Pancreas (tissue), 10 donors: ENCODE measurements at places on chromosomes 11 and 22. TPM values are rescaled to one million over a fixed set of nuclear protein-coding genes. Genes with fewer than 3 reads are reported as not detected.
A peak's percentile ranks its signal among the peaks of the same experiment; 100 is the strongest.

DNA sequence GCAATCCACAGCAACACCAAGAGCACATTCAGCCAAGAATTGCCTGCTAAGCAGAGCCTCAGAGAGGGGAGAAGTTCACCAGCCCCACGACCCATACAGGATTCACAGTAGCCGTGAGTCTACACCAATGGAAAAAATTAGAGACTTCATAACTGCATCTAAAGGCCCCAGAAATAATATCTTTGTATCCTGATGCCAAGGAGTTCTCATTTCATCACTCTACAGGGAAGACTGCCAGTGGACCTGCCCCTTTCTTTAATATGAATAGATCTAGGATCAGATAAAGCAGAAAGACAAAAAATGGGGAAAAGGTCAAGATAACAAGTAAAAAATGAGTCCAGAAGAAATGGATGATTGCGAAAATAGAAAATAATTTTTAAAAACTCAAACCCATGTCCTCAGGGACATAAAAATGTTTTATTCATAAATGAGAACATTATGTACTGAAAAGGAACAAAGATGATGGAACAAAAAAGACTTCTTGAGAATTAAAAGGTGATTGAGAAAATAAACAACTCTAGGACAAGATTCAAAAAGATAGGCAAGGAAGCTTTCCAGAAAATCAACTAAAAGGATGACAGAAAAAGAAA, 9.5 kb downstream of the APOL3 start:
- no peak for DNase-seq

THY1 gene
- polyA plus RNA-seq: 4.8 TPM

- no peak for DNase-seq
These were observed 354.6 kb upstream of the DDI1 start for GRCh38 chr11:103681855-103682254.

OR52I2 gene
- polyA plus RNA-seq: not detected

ST3GAL4 gene
- polyA plus RNA-seq: 5.7 TPM

- DNase-seq: no peak
These were observed 2.0 kb downstream of the HSCB start for GRCh38 chr22:28743852-28744251.

- DNase-seq: peak; percentile 29
These were observed 46.6 kb upstream of the WNT7B start for GRCh38 chr22:46023558-46023981.

COA4 gene
- polyA plus RNA-seq: 43.5 TPM
